ENCODE measurements at places on chromosomes 7 and 10.

DNA sequence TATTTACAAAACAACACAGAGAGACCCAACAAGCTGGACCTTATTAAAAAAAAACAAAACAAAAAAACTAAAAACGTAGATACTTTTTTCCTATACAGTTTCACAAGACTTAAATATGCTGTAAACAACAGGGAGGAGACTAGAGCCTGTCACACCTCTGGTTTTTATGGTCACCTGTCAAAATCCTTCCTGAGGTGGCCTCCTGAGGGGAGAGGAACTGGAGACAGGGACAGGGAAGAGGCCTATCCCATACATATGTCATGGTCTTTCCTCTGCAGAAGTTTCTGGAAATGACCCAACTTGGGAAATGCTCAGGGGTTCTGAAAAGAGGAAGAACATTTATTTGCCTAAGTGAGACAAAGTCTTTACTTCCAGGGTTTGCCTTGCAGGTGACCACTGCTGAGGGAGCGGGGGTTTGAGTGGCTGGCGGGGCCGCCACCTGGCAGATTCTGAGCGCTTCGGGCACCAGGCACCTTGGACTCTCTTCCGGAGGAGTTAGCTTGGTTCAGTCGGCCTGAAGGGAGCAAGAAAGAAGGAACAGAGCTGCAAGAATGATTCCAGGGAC, 18.3 kb downstream of the CPA1 start:
- no peak for DNase-seq

DNA sequence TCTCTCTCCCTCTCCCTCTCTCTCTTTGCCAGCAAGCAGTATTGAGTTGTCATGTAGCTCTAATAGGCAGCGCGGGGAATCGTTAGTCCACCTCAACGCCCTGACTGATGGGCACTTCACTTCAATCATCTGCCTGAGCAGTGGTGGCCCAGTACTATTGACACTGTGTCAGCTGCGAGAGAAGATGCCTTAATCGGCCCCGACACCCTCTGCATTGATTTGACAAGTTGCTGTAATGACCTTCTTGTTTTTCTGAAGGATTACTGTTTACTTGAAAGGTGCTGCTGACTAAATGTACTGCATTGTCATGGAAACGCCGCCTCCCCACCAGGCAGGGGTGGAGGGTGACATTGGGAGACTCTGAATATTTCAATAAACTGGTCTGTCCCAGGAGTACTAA, 913.8 kb downstream of the KCNMA1 start:
- DNase-seq: no peak

DNA sequence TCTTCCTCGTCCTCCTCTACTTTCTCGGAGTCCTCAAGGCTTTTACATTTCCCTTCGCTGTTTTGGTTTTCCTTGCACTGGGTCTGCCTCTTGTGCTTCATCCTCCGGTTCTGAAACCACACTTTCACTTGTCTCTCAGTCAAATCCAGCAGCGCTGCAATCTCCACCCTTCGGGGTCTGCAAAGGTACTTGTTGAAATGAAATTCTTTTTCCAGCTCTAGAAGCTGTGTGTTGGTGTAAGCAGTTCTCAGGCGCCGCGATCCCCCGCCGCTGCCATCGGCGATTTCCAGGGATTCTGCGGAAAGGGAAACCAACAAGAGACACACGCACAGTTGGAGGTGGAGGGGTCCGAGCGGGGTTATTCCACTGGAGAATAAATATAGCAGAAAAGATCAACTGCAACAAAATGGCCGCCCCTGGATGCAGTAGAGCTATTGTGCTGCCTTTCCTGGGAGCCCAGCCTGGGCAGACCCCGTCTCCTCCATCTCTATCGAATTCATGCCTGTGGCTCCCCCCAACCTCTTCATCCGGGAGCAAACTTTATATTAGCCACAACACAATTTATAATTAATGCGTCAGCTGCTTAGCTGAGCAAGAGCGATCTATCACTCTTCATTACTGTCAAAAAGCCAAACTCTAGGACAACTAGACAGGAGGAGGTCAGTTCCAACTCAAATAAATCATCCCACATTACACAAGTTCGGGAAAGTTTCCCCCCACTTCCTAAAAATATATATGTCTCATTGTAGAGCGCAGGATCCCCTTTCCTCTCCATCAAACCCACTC, 1.1 kb downstream of the HOXA2 start:
- no peak for DNase-seq

DNA sequence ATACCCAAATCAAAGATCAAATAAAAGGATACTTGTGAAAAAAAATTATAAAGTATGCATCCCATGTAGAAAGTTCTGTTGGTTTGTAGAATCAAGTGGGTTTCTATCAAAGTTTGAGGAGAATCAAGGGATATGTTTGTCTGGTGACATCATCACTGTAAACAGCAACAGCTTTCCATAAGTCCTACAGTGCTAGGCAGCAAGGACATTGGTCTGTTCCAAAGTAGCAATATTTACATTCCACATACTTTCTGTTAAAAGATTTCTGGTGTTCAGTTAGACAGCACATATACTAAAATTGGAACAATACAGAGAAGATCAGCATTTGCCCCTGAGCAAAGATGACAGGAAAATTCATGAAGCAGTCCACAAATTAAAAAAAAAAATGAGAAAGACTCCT, 683.9 kb downstream of the XPNPEP1 start:
- DNase-seq: no peak

DNA sequence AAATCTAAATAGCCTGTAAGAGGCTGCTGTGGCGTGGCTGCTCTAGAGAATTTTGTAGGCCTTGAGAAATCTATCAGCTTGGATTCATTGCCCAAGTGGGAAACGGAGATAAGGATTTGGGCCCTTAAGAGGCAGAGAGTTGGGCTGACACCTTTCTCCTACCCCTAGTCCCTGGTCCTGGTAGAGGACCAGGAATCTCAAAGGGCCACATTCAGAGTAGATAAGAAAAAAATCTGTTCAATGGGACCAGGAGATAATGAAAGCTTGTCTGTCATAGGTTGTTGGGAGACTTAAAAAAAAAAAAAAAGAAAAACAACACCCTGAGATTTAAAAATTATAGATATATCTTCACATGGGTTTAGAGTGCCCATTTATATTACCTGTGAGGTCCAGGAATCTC, 17.8 kb downstream of the TMEM209 start:
- DNase-seq: no peak

DNA sequence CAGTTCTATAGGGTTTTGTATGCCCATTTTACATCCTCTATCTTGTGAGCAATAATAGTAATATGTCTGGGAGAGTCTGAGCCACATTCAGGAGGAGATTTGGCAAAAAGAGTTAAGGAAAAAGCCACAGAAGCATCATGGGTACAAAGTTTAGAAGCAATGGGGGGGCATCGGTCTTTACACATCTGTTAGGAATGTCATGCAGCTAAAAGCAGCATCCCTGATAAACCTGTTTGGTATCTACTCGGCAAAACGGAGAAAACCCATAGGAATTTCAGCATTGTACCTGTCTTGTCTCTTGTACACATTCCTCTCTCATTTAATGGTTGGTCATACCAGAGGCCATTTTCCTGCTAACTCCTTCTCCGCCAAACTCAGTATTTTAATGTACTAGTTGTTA, 12.5 kb upstream of the HERPUD2 start:
- DNase-seq: no peak

- DNase-seq: no peak
These were observed 88.1 kb downstream of the SEPTIN7 start for GRCh38 chr7:35889001-35889400.
